ENCODE measurements at places on chromosomes 7 and 10.
A peak's percentile ranks its signal among the peaks of the same experiment; 100 is the strongest.

DNA sequence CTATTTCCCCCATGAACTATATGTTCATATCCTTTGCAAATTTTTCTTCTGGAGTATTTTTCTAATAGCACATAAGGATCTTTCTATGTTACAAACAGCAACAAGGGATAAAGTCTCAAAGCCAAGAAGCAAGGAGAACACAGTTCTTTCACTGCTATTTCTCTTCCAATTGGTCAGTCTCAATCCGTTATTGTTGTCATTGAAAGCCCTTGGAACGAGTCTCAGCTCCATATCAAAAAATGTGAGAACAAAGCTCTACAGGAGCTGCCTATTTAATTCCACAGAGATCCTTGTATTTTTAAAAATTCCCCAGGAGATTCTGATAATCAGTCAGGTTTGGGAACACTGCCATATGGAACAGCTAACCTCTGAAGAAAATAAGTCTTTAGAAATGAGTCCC is 15.7 kb downstream of the SLC35B4 start:
- no peak for DNase-seq

GRCh38 chr10:79013406-79013987 is 55.3 kb upstream of the ZMIZ1 start:
- no peak for DNase-seq

DNA sequence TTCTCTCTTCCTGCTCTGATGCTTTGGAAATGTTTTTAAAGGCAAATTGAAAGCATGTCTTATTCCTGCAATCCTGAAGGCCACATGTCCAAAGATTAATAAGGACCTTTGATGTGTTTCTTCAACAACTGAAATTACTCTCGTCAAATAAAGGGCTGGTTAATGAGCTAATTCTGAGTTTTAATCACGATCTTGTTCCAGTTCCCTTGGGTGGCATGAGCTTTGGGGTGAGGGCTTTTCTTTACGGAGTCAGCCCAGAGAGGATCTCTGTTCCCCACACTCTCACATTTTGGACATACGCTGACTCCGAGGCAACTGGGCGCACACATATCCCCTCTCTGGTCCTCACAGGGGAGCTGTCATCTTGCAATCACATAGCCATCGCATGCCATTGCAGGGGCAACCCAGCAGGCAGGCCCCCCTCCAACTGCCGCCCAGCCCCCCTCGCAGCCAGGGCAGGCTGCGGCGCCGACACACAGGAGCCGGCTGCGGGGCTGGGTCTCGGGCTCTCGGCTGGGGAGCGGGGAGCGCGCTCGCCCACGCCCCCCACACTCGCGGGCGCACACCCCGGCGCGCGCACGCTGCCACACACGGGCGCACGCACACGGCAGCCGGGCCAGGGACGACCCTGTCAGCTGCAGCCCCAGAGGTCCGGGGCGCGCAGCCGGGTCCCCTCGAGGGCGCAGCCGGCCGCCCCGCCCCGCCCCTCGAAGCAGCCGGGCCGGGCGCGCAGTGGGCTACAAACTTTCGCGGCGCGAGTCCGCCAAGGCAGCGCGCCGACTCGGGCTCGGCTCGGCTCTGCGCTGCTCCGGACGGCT is at the start of gene GDF10:
Gene GDF10 (plus strand): TSS at position 587 of the 818 bp plus-strand sequence. CDS start 455 bp downstream, outside the sequence.
- DNase-seq = peak; percentile 36

DNA sequence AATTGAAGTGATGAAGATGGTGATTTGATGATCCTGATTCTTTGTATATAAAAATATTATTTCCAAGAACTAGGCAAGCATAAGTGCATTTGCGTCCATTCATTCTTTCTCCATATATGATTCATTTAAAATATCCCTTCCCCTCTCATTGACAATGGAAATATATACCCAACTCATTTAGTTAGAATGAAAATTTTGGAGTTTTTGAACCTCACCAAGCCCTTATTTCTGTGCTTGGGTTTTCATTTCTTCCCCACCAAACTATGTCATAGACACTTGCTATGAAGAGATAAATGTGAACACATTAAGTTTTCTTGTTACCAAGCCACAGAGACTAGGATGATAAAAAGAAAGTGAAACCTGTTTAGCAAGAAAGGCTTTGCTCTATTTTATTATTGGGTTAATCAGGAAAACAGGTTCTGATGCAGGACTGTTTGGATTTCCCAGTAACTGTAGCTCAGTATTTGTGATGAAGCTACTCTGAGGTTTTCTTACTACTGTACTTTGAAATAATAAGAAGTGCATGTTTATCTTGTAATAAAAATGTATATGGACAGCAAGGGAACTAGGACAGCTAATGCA is 68.3 kb downstream of the ITGB1 start:
- no peak for DNase-seq

DNA sequence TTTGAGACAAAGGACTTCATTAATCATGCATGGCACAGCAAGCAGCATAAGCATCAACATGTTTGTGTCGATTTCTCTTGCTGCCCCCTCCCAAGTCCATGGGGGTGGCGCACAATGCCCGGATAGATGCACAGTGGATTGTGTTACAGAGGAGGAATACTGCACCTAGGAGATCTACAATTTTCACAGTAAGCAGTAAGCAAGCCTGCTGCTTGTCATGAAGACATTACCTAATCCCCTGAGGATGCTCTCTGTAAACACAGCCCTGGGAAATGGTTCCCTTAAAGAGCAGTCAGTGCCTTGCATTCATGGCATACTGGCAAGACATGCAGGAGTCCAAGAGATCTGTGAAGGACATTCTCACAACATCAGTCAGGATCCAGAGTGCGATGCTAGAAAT is 137.7 kb downstream of the ETV1 start:
- DNase-seq = no peak

DNA sequence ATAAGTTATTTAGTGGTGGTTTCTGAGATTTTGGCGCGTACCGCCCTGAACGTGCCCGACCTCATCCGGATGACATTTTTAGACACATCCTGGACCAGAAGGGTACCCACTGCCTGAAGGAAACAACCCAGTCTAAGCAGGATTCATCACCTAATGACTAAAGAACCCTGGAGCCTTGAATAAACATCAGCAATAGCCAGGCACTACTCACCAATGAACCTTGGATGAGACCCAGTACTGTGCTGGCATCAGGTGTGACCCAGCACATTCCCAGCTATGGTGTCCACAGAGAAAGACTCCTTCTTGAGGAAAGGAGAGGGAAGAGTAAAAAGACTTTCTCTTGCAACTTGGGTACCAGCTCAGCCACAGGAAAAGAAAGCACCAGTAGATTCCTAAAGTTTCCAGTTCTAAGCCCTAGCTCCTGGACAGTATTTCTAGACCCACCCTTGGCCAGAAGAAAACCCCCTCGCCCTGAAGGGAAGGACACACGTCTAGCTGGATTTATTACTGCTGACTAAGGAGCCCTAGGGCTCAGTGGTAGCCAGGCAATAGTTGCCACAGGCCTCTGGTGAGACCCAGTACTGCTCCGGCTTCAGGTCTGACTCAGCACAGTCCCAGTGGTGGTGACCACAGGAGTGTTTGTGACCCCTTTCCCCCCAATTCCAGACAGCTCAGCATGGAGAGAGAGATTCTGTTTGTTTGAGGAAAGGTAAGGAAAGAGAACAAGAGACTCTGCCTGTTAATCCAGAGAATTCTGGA is 32.5 kb downstream of the ZNF277 start:
- DNase-seq = no peak

DNA sequence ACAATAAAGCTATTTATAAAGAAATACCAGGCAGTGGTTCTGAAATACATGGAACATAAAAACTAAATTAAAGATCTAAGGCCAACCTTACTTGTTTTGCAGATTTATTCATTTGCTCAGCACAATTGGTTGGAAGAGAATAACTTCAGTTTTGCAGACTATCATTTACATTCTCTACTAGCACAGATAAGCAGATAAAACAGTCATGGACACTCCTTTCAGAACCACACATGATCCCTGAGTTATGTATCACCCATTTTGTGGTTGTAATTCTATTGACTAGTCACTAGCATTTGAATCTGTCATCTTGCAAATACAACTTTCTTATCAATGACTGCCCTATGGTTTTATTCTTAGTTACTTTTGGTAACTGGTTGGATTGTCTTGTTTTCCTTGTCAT is 45.1 kb downstream of the PRKAR2B start:
- no peak for DNase-seq

DNA sequence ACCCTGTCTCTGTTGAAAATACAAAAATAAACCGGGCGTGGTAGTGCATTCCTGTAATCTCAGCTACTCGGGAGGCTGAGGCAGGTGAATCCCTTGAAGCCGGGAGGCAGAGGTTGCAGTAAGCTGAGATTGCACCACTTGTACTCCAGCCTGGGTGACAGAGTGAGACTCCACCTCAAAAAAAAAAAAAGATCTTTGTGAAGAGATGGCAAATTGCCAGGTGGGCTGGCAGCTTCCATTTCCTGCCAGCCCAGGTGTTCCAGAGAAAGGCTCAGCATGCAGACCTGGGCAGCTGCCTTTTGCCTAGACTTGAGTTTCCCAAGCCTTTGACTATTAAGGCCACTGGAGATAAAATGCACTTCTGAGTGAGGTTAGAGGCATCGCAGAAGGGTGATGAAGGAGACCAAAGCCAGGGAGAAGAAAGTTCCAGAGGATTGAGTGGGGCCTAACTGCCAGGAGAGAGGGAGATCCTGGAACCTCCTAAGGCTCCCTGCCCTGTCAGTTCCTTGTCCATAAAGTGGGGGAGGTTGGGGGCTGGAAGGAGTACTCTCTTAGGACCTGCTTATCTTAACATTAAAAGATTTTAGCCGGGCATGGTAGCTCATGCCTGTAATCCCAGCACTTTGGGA is 10.0 kb upstream of the DDIT4 start:
- no peak for DNase-seq

DNA sequence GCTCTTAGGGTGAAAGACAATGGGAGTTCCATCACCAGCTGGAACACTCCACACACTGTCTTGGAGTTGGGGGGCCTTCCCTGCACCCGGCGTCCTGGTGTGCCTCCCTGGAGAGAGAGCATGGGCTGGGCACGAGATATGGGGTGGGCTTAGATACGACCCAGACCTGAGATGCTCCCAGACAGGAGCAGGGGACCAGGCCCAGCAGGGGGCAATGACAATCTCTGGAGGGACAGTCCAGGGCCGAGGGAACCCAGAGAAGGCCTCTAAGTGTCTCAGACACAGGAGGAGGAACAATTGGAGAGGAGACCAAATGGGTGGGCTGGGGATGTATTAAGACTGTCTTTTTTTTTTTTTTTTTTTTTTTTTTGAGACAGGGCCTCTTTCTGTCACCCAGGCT is 40.0 kb downstream of the MYL10 start:
- DNase-seq = no peak

- no peak for DNase-seq
Measured at GRCh38 chr7:2559283-2559950, 638 bp downstream of the IQCE start.

- no peak for DNase-seq
Measured at GRCh38 chr10:74021248-74022055, 23.5 kb downstream of the VCL start.

- DNase-seq = no peak
Measured at GRCh38 chr10:29615195-29615594, 19.6 kb downstream of the SVIL start.

DNA sequence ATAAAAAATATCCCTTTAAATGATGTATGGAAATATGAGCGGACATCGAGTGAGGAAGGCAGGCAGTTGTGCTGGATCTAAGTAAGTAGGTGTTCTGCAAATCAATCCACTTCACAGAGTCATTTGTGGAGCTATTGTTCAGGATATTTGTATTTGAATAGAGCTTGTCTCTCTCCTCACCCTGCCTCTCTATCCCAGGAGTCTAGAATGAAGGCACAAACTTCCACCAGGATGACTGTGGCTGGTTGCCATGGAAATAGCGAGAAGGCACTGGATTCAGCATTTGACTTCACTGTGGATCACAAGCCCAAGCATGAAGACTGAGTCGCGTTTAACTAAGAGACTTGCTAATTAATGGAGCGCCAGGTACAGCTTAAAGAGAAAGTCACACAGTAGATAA is 53.2 kb downstream of the NPY start:
- DNase-seq = no peak

- DNase-seq = no peak
Measured at GRCh38 chr7:116169060-116169459, 41.3 kb upstream of the TES start.

DNA sequence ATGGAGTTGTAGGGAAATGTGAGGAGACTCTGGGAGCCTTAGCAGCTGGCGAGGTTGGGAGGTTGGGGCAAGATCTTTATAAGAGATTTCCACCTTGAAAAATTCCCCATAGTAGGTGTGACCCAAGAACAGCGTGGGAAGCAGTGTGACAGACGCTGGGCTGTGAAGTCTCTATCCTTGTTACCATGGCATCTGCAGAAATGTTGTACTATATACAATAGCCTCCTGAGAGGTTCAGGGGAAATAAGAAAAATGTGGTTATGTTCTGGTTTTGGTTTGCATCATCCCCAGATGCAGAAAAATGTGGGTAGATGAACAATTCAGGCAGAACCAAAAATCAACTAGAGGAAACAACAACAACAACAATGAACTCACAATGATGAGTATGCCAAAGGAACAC is 498.6 kb downstream of the SH2D4B start:
- DNase-seq = no peak

GRCh38 chr7:1964913-1965578 is 267.7 kb downstream of the MAD1L1 start:
- no peak for DNase-seq

GRCh38 chr10:31816318-31816717 is 112.3 kb downstream of the ARHGAP12 start:
- no peak for DNase-seq

- DNase-seq = no peak
Measured at GRCh38 chr7:17472939-17473338, 174.5 kb downstream of the AHR start.

DNA sequence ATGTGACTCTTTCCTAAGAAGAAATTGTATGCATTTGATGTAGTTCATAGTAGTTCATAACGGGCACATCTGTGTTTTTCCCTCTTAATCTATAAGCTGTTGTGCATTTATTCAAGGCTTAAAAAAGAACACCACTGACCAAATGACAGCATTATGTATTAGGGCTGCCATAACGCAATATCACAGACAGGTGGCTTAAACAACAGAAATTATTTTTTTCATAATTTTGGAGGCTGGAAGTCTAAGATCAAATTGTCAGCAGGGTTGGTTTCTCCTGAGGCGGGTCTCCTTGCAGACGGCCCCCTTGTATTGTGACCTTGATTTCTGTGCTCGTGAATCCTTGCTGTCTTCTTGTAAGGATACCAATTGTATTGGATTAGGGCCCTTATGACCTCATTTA is 627 bp upstream of the SSMEM1 start:
- DNase-seq = no peak

GRCh38 chr7:78151229-78151628 is 352.7 kb downstream of the PHTF2 start:
- DNase-seq = no peak

DNA sequence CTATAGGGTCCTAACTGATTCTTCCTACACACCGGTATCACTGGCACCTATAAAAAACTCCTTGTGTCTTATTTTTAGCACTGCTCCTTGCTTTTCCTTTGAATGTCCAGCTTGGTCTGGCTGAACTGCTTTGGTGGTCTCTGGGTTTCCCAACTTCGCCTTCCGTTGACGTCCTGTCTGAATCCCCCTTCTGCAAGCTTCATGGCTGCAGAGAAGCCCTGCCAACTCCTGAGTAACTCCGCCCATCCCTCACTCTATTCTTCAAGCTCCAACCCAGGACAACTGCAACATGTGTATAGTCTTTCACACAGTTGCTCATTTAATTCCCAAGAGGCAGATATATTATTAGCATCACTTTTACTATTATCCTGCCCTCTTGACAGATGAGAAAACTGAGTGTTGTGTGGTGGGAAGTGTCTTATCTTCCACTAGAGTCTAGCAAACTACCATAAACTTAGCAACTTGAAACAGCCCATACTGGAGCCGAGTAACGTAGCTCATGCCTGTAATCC is 40.9 kb downstream of the MTURN start:
- peak; percentile 77 for DNase-seq

All from tongue (tissue), 3 donors.